ENCODE measurements at places on chromosomes 3 and 15.

GRCh38 chr3:31357451-31357850 is 175.3 kb upstream of the STT3B start:
- no peak for DNase-seq

DNA sequence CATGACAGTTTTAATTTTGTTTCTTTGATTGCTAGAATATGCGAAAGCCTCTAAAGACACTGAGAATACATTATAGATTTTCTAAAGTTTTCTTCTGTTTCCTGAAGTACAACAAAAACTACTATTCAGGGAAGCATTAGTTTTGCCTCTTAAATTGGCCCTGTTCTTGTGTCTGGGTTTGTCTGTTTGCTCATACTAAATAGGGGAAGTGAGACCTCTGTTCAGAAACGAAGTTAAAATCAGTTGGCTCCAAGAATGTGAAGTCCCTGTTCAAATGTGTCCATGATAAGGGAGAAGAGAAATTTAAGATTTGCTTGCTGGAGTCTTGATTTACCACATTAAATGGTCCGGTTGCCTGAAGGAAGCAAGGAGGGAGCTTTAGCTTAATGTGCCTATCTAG is 327.3 kb upstream of the GBE1 start:
- peak; percentile 31 for DNase-seq

GRCh38 chr15:101545548-101546505 is 56.3 kb upstream of the PCSK6 start:
- no peak for DNase-seq

- DNase-seq = no peak
These were observed 9.7 kb upstream of the DCLK3 start for GRCh38 chr3:36774052-36774451.

DNA sequence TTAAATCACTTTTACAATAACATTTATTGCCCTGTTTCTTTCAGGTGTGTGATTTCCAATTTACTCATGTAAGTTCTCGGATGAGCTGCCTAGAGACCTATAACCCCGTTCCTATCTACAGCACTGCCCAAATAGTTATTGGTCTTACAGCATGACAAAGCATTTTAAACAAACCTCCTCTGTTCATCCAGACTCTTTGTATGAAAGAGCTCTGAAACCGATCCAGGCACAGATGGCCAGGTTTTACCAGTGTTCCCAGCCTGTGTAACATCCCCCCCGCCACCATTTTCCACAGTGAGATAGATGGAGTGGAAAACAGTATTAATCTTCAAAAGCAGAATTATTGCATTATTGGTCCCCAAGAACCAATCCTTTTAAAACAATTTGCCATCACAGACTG is 59.0 kb upstream of the SPTSSB start:
- no peak for DNase-seq

GRCh38 chr3:189369636-189370035 is 197.9 kb downstream of the TPRG1 start:
- DNase-seq = no peak

DNA sequence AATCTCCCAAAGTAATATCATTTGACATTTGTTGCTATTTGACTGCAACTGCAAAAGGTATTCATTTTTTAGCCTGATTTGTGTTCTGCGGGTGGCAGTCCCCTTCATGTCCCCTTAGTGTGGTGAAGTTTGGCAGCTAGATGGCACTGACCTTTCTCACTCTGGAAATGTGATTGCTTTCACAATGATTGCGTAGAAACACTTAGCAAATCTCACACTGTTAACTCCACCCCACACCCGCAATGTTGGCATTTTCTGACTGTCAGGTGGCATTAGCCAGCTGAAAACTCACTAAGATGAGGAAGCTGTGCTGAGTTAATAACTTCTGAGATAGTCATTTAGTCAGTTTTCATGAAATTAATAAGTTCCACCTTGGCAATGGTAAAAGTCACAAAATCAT is 76.9 kb downstream of the TRIM69 start:
- peak; percentile 69 for DNase-seq

GRCh38 chr3:99638167-99638948 is at the start of gene COL8A1:
Gene COL8A1, plus strand, starts transcription at chr3:99638594. Its CDS starts 152,089 bp downstream, at chr3:99790683.
- DNase-seq = no peak

Measured in suppressor macrophage (primary cell).